ENCODE measurements at places on chromosomes 2 and 18. TPM values are rescaled to one million over a fixed set of nuclear protein-coding genes. Genes with fewer than 3 reads are reported as not detected.

The IMPA2 gene
- total RNA-seq = 32.5 TPM

DNA sequence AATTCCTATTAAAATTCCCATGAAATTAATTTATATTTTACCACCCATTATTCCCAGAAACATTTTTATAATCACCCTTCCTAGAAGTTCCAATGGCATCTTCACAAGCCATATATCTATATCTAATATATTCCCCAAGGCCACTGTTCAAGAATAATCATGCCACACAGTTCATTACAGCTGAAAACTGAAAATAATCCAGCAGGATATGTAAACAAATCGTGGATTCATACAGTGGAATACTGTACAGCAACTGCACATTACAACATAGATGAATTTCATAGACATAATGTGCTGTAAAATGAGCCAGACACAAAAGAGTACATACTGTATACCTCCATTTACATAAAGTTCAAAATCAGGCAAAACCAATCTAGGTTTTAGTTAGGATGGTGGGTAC, 63.9 kb upstream of the SERPINE2 start:
- DNase-seq = no peak

- DNase-seq = no peak
Observed at GRCh38 chr2:168222088-168222487, 25.3 kb downstream of the STK39 start.

DNA sequence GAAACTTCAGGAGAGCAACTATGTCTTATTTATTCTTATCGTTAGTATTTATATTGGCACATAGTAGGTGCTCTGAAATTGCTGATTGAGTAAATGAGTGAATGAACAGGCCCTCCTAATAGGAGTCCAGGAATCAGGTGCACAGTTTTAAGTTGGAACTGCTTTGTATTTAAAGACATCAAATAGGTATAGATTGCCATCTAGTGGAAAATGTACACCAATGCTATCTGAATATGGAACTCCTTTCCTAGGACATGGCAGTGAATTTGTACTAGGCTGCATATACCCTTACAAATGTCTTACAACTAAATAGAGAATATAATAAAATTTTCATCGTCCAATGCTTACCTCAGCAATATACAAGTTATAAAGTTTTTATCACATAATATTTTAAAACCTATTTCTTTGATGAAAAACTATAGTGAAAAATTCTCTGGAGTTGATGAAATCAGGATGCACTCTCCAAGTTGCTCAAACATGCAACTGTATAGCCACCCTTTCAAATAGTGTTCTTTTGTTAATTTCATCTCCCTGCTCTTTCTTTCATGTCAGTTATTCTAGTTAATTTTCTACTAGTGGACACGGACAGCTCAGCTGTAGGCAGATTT, 318.9 kb upstream of the SYT4 start:
- DNase-seq = no peak

DNA sequence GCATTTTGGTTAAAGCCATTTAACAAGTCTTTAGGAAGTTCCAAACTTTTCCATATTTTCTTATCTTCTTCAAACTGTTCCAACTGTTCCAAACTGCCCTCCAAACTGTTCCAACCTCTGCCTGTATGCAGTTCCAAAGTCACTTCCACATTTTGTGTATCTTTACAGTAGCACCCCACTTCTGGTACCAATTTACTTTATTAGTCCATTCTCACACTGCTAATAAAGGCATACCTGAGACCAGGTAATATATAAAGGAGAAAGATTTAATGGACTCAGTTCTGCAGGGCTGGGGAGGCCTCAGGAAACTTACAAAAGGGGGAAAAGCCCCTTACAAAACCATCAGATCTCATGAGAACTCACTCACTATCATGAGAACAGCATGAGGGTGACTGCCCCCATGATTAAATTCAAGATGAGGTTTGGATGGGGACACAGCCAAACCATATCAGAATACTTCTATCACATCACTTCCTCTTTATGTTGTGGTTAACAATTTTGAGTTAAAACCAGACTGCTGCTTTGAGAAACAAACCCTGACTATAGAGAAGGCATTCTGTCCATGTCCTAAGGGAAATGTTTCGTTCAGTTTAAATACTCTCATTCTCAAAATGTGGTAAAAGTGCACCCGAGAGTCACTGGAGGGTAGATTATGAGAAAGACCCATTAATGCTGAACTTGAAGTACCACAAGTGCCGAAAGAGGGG, 11.0 kb downstream of the IL18R1 start:
- no peak for DNase-seq

GRCh38 chr2:118246726-118247125, 158.5 kb downstream of the INSIG2 start:
- DNase-seq = no peak

GRCh38 chr2:169590804-169591203, 6.7 kb downstream of the PPIG start:
- no peak for DNase-seq

DNA sequence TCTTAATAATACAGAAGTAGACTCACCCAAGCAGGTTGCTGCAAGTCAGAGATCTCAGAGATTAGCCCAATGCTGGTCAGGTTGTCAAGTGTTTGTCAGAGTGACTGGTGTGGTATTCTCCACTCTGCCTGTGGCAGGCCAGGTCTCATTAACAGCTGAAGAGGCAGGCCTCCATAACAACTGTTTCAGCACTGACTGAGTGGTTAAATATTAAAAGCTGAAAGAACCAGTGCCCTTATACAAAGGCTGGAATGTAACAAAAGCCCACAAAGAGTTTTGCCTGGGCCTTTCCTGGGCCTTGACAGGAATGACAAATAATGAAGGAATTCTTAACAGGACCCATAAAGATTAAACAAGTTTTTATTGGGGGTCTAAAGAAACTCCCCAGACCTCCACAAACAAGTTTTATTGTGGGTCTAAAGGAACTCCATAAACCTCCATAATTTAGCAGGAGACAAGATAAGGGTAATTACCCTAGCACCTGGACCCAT, 26.8 kb downstream of the SULT1C2 start:
- no peak for DNase-seq

DNA sequence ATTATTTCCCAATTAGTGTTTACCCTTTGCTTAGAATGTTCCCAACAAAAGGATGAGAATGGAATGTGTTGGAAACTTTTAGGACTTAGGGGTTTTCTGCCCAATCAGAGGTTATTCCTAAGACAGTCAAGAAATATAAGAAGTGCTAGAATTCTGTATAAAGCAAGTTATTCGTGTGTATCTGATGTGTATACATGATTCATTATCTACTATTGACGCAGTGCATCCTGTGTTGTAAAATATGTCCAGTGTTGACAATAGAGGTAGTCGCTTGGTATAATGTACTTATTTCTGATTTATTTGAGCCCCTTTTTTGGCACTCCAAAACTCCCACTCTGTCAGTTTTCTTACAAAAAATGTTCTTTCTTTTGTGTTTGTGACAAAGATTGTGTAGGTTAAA, 881 bp downstream of the PIKFYVE start:
- DNase-seq = no peak

The CHPF gene
- total RNA-seq = 228 TPM

- DNase-seq = no peak
Observed at GRCh38 chr18:44715245-44715644, 34.6 kb downstream of the SETBP1 start.

The ZAP70 gene
- total RNA-seq = 0.91 TPM

The RAD51AP2 gene
- 0.10 TPM for total RNA-seq

The MTCL1 gene
- 22.7 TPM for total RNA-seq
